ENCODE measurements at places on chromosomes 2 and 18. TPM values are rescaled to one million over a fixed set of nuclear protein-coding genes. Genes with fewer than 3 reads are reported as not detected.

DNA sequence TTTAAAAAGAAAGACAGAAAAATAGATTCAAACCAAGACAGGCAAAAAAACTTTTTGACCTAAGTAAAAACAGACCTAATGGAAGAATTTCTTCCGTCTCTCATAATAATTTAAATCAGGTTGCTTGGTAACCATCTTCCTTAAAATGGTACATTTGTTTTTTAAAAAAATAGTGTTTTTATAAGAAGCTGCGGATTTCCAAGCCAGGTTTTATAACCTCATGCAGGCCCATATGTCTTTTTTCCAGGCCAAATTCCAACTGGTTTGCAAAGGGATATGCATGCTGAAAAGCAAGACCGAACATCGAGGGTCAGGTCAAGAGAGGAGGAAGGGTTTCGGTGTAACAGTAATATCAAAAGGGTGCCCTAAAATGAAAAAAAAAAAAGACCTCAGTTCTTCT is 172.9 kb downstream of the MAIP1 start:
- DNase-seq, result peak; percentile 52

DNA sequence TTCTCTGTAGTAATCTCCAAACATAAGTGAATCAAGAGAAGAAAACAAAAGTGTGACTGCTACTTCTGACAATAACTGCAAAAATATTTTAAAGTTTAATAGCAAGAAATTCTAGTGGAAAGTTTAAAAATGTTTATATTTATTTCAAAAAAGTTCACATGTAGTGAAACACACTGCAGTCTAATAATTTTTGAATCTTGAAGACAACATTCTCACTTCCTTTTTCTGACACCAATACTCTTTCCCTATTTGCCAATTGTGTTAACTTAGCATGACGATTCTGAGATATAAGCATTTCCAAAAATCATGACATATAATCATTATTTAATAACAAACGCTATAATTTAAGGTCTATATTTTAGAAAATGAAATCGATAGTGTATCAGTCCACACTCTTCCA is 429.1 kb upstream of the PKDCC start:
- DNase-seq, result no peak

DNA sequence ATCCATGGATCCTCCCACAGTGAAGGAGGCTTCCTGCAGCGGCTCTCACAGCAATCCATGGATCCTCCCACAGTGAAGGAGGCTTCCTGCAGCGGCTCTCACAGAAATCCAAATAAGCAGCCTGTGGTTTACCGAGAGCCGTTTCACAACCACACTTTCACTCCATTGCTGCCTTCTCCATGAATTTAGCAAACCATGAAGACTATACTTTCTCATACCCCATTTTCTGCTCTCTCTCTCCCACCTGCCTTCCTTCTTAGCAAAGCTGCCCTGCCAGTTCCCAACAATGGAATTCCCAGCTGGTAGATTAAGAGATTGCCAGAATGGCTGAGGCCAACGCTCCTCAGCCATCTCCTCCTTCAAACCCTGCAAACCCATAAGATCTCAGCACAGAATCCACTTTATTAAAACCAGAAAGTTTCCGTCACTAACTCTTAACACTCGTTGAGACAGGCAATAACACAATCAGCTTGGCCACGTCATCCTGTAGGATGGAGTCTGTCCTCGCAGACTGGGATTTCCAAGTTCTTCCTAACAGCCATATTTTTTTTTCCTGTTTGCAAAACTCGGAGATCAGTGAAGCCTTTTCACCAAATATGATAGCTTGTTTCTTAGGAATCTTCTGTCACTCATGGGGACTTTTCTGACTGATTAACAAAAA is 162.2 kb downstream of the PXDN start:
- DNase-seq, result no peak

DNA sequence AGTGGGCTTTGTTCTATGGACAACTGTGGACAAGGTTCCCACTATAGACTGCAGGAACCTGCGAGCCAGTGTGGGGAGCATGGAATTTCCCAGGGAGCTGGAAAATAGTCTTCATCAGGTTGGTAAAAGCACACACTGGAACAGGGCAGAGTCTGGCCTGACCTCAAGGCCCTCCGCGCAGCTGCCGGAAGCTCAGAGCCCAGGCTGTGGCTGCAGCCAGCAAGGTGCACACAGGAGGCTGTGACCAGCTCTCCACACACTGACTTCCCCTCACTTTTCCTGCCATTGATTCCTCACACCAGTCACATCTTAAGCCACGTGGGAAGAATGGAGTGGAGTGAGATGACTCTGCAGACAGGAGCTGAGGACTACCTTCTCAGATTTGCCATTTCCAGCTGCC is 19.1 kb downstream of the MAL start:
- DNase-seq, result no peak

GRCh38 chr2:97011977-97012569 is 25.7 kb upstream of the FAM178B start:
- peak; percentile 64 for DNase-seq

GRCh38 chr18:14086458-14087231 is 45.6 kb downstream of the ZNF519 start:
- peak; percentile 67 for DNase-seq

DNA sequence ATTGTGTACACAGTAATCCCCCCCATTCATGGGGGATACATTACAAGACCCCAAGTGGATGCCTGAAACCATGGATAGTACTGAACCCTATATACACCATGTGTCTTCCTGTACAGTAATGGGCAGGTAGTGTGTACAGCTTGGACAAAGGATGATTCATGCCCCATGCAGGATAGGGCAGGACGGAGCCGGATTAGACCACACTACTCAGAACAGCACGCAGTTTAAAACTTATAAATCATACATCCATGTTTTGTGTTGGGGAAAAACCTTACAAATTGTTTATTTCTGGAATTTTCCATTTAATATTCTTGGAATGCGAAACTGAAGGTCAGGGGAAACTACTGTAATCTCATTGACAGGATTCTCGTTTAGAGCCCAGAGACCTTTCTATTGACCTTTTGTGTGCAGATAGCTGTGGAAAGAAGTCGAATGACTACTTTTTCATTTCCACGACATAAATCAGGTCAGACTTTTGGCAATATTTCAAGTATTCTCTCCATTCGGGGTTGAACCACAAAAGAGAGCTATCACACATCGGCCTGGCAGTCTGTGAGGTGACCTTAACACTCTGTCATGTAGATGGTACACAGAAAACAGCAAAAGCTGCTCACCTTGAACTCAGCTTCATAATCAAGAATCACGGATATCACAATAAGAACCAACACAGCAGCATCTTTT is 9.9 kb upstream of the YPEL5 start:
- no peak for DNase-seq

GRCh38 chr2:236670235-236670620 is 100.6 kb downstream of the ACKR3 start:
- DNase-seq, result no peak

GRCh38 chr2:173943738-173944137 is 21.4 kb downstream of the SP3 start:
- no peak for DNase-seq

Gene KIAA2012
- total RNA-seq, result not detected

Gene ZFP36L2
- 22.5 TPM for total RNA-seq

Gene SCG2
- 2.9 TPM for total RNA-seq

Gene IL36G
- total RNA-seq, result not detected

Gene DES
- total RNA-seq, result not detected

Gene SLC16A14
- 8.5 TPM for total RNA-seq

Gene ASB18
- total RNA-seq, result not detected

Measured in G401 (cell line).